ENCODE measurements at places on chromosomes 2 and 18.

GRCh38 chr2:151665959-151666358 is 68.3 kb downstream of the NEB start:
- H3K27me3 ChIP-seq = no peaks in the 10 kb centered on the region
- no peak overlapping the region for H3K4me3 ChIP-seq
- no peak for DNase-seq
- no peaks in the 10 kb centered on the region for H3K36me3 ChIP-seq
- no peak overlapping the region for H3K27ac ChIP-seq

- H3K36me3 ChIP-seq = no peaks in the 10 kb centered on the region
- H3K4me3 ChIP-seq = no peak overlapping the region
- DNase-seq = peak; percentile 57
Measured at GRCh38 chr2:98749066-98749450, 18.1 kb upstream of the MGAT4A start.

DNA sequence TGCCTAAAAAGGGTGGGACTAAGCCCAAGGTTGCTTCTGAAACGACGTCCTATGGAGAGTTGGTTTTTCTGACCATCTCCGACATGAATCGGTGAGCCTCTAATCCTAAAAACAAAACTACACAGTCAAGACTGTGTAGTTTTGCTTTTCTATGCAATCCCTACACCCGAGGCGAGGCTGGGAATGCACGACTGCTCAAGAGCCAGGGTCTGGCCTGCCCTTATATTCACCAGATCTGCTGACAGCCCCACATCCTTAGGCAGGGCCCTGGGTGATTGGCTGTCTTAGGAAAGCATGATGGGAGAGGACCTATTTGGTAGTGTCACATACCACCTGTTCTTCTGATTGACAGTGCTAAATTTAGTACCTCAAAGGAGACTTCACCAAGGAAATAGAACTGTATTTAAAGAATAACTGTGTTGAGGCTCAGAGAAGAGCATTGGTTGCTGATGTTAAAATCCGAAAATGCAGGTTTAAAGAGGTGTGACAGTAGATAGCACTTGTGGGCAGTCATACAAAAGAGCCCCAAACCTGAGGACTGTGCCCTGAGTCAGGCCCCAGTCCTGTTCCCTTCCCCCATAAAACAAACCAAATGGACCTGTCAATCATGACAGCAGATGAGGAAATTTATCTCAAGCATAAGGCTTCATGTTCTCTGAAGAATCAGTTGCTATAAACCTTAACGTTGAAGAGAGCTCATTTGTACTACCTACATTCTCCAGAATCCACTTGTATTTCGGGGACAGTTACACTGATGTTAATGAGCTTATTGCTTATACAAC is at the start of gene TTN:
TTN (minus strand) TSS at position 197 of the 782 bp plus-strand sequence. CDS start 2,781 bp downstream, outside the sequence.
- H3K4me1 ChIP-seq = peaks cover 13% of the 10 kb centered on the region
- H3K27ac ChIP-seq = no peak within 1 kb of the TSS
- H3K27me3 ChIP-seq = no peaks in the 10 kb centered on the region
- DNase-seq = no peak

- no peak overlapping the region for H3K27ac ChIP-seq
- DNase-seq = no peak
- H3K27me3 ChIP-seq = no peaks in the 10 kb centered on the region
Measured at GRCh38 chr2:173064151-173064805, 11.4 kb upstream of the MAP3K20 start.

GRCh38 chr2:189504238-189504637 is 63.0 kb downstream of the WDR75 start:
- DNase-seq = no peak
- H3K4me3 ChIP-seq = no peak overlapping the region
- no peaks in the 10 kb centered on the region for H3K4me1 ChIP-seq
- no peaks in the 10 kb centered on the region for H3K27me3 ChIP-seq
- H3K27ac ChIP-seq = no peak overlapping the region

GRCh38 chr2:149161481-149162225 is 123.2 kb downstream of the LYPD6B start:
- H3K27ac ChIP-seq = no peak overlapping the region
- no peaks in the 10 kb centered on the region for H3K4me1 ChIP-seq
- H3K36me3 ChIP-seq = no peaks in the 10 kb centered on the region
- no peak for DNase-seq

DNA sequence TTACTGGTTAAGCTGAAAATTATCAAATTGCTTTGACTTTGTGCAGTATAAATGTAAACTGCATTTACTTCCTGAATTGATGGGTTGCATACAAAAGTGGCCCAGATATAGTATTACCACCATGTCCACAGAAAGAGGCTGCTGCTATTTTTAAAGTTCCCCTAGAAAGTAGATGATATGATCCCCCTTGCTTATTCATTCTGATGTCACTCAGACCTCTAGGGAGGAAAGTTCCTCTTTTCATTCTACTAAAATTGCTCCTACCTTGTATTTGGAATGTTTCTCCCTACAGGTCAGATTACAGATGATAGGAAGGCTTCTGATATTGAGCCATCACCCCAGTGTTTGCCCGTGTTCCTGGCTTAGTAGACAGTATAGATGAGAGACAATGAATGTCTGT is 247.6 kb upstream of the TNP1 start:
- H3K36me3 ChIP-seq = no peaks in the 10 kb centered on the region
- no peak for DNase-seq
- H3K4me1 ChIP-seq = no peaks in the 10 kb centered on the region
- H3K27ac ChIP-seq = no peak overlapping the region

GRCh38 chr2:127943186-127943585 is 57.4 kb upstream of the AMMECR1L start:
- no peak overlapping the region for H3K4me3 ChIP-seq
- no peaks in the 10 kb centered on the region for H3K27me3 ChIP-seq
- H3K27ac ChIP-seq = no peak overlapping the region
- no peaks in the 10 kb centered on the region for H3K4me1 ChIP-seq
- no peaks in the 10 kb centered on the region for H3K36me3 ChIP-seq

- DNase-seq = no peak
- H3K4me3 ChIP-seq = no peak overlapping the region
Measured at GRCh38 chr2:160652236-160652635, 158.6 kb upstream of the RBMS1 start.

- no peaks in the 10 kb centered on the region for H3K36me3 ChIP-seq
- peak; percentile 93 for DNase-seq
- H3K4me1 ChIP-seq = peaks cover 17% of the 10 kb centered on the region
- H3K27me3 ChIP-seq = no peaks in the 10 kb centered on the region
Measured at GRCh38 chr2:46297546-46298271, 502 bp downstream of the EPAS1 start.

DNA sequence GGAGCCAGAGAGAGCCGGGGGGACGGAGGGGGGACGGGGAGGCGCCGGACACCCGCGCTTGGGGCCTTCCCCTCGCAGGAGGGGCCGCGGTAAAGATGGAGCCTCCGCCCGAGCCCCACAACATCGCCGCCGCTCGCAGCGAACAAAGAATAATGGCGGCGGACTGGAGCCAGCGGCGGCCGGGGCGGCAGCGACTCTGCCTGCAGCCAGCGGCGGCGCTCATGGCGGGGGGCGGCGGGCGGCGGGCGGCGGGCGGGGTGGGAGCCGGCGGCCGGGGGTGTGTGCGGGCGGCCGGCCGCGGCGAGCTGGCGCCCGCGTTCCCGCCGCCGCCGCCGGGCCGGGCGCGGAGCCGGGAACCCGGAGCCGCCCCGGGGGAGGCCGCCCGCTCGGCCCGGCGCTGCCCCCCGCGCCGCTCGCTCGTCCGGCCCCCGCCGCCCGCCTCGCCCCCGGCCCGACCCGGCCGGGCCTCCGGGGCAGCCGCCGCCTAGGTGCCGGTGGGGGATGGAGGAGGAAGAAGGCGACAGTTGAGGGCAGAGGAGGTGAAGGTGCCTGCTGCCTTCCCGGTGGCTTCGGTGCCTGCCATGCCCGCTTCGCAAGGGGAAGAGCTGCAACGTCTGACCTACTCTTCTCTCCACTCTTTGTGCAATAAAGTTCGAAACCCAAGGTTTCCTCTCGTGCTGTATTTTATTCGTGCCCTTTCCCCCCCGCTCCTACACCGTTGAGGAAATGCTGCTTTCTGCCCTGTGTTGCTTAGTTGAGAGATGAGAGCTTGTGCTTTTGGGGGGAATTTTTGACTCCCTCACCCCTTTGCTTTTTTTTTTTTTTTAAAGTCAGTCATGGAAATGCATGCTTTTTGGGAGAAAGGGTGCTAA is 634 bp downstream of the CREB1 start:
- peaks cover 26% of the 10 kb centered on the region for H3K4me1 ChIP-seq
- peak; percentile 79 for DNase-seq

DNA sequence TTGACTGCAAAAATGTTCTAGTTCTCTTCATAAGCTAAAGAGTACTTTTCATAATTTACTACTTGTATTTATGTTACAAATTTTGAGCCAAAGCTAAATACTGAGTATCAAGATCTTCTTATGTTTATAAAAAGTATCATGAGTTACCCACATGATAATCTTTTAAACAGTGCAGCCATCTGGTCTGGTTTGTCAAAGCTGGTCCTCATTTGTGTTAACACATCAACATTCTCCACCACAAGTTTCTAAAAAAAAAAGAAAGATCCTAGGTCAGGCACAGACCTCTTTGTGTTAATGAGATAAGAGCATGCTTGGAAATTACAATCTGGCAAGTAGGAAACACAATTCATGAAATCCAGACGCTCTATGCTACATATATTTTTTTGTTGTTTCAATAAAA is 75.5 kb upstream of the FRZB start:
- H3K4me1 ChIP-seq = no peaks in the 10 kb centered on the region
- H3K4me3 ChIP-seq = no peak overlapping the region
- H3K27ac ChIP-seq = no peak overlapping the region

Measured in pancreas (tissue), 10 donors.